ENCODE measurements at places on chromosomes 7 and 10.

GRCh38 chr10:12184165-12184564, 11.5 kb downstream of the NUDT5 start:
- no peak for DNase-seq

DNA sequence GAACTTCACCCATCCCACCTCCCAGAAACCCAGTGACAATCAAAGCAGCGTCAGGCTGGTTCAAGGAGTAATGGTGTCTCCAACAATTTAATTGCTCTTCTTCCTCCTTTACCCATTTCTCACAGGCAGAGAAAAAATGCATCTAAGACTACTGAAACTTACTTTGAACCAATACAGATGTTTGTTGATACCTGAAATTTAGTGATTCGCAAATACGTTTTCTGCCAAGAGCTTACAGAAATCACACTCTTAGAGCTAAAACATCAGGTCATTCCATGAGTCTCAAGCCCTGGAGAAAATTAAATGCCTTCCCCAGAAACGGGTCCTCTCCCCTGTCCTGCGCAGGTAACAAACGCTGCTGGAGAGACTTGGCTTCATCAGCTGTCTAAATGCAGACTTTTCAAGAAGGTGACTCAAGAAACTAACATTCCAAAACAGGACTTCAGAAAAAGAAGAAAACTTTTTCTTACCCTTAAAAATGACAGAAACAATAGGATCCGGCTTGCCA, 443 bp downstream of the MYOF start:
- no peak for DNase-seq

- no peak for DNase-seq
These were observed 924 bp downstream of the BMPR1A start for GRCh38 chr10:86757113-86757972.

DNA sequence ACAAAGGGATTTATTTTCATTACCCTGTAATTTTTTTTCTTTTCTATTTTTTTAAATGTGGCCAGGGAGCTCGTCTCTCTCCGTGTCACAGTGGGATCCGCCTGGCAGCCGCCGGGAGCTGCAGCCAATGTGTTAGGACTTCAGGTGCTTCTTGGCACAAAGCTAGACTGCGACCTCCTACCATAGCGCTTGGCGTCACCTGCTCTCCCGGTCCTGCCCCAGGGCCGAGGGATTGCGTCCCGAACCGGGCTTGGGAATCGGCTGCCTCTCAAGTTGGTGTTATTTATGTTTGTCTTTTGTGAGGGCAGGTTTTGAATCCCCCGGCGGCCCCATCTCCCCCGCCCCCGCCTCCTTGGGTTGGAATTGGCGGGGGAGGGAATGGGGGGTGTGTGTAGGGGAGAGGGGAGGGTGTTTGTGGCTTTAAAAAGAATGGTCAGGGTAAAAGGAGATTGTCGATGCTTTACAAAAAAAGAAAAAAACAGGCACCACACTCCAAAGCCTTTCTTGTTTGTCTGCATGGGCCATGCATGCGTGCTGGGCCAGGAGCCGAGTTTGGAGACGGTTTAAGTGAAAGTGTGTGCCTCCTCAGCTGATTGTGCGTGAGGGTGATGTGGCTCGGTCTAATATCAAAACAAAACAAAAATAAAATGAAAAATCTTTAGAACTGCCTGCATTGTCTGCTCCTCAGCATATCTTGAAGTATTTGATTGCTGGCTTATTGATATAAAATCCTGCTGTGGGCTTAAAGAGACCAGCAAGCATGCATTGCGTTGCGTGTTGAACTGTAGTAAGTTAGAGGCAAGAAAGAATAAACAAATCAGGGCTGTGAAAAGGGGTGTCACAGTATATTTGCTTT, 1.2 kb downstream of the PPP1R9A start:
- DNase-seq = peak; percentile 82

- peak; percentile 33 for DNase-seq
These were observed 47.0 kb upstream of the ELMO1 start for GRCh38 chr7:37495574-37496184.

GRCh38 chr7:125279961-125280360, 350.3 kb upstream of the POT1 start:
- DNase-seq = no peak

DNA sequence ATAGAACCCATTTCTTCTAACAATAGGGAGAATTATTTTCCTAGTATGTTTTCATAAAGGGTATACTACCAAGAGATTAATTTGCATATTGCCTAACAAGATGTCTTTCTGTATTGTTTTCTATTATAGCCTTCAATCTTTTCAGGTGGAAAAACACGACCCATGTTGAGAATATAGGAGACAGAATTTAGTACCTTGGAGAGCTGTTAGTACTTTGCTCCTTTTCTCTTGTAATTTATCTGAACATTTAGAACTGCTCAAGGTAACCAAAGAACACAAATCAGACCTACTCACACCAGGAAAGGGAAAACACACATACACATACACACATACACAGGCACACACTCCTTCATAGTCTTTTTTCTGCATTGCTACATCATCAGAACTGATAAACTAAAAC, 7.8 kb upstream of the TRDMT1 start:
- no peak for DNase-seq

GRCh38 chr10:95444792-95445191, 116.4 kb downstream of the SORBS1 start:
- no peak for DNase-seq

DNA sequence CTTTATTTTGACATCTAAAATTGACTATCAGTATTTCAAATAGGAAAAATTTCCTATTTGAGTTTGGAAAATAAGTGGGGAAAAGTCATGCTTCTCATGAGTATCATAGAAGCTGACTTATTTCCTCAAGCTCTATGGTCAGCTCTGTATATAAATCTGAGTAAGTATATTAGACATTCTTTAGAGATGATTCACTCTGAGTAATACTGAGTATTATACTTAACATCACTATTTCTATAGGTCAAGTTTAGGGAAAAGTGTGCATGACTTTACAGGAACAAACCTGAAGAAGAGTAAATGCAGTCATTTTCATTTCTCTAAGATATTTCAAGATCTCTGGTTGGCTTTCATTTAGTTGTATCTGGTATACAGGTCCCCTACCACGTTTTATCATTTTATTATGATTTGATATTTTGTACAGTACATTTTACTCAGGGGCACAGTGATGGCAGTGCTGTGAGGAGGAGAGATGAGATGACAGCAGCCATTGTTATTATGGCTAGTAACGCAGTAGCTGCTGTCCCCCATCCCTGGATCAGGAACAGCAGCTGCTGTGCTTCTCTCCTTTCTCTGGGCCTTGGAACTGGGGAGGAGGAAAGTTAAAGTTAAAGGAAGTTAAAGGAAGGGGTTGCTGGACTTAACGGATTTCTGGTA, 15.2 kb downstream of the SND1 start:
- DNase-seq = no peak

GRCh38 chr7:11524476-11525397, 307.3 kb downstream of the THSD7A start:
- DNase-seq = peak; percentile 68

- DNase-seq = no peak
These were observed 18.4 kb downstream of the SORBS1 start for GRCh38 chr10:95542761-95543160.

DNA sequence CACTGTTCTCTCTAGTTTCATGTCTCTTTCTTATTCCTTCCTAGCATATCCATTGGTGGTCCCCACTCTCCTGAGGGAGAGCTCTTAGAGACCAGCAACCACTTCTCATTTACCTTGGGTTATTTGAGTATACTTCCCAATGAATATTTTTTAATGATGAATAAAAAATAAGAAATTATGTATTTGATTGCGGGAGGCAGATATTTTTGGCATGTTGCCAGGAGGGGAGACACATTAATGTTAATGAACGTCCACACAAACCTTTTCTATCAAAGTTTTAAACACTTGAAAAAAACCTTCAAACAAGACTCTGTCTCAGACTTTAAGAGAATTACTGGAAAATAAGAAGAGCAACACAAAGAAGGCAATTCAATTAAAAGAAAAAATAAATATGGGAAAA, 260.6 kb upstream of the MAGI2 start:
- no peak for DNase-seq

DNA sequence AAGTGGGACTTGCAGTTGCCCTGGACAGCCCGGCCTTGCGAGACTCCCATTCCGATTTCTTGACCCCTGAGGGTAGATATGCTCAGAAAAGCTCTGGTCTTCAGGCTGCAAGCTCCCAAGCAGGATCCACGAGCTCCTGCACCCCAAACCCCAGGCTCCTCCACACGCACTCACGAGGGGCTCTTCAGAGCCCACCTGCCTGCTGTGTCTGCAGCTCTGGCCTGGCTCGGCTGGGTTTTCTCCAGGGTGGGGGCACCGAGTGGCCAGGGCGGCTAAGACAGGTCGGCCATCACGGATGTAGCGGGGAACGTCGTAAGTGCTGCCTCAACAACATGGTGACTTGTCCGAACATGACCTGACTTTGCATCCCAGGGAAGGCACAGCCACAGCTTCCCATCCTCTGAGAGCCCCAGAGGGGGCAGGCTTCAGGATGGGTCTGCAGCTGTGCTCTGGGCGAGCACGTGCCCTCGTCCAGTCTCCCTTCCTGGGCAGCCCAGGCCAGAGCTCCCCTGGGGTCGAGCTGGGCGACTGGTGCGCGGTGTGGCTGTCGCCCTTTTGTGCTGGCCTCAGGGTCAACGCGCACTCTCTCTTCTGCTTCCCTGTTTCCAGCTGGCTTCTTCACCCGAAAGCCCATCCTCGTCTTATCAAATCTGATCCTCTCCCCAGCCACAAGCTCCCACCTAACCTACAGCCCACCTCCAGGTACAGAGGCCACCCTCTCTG, 415.3 kb downstream of the DNAJB6 start:
- no peak for DNase-seq

GRCh38 chr10:100006243-100006886, 3.4 kb downstream of the DNMBP start:
- no peak for DNase-seq

GRCh38 chr7:67512481-67512880, 515.8 kb downstream of the TYW1 start:
- DNase-seq = no peak

- no peak for DNase-seq
These were observed 33.9 kb upstream of the GPR37 start for GRCh38 chr7:124799448-124799847.

DNA sequence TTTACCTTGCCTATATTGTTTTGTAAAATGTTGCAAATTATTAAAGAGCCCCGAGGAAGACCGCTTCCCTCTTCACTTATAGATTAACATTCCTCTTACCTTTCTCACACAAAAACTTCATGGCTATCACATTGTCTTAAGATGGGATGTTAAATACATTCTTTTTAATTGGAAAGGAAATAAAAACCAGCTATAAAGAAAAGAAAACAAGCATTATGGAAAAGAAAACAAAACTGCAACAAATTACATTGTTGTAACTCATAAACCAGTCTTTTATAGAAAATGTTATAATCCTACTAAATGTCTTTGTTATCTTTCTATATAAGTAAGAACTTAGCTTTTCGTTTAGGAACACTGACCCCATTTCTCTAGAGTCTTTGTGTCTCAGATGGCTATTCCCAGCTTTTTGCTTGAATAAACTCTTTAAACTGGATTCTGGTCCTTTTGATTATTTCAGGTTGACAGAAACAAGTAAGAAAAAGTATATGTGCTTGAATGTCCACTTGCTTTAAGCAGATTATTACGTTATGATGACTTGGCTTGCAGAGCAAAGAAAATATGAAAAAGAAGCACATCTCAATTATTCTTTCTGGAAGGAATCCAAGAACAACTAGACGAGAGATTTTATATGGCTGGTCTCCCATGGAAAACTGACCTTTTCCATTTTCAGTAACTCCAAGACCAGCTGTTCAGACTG, 128.2 kb downstream of the AKR1D1 start:
- no peak for DNase-seq

- DNase-seq = no peak
These were observed 11.4 kb downstream of the PWWP2B start for GRCh38 chr10:132408367-132408781.

DNA sequence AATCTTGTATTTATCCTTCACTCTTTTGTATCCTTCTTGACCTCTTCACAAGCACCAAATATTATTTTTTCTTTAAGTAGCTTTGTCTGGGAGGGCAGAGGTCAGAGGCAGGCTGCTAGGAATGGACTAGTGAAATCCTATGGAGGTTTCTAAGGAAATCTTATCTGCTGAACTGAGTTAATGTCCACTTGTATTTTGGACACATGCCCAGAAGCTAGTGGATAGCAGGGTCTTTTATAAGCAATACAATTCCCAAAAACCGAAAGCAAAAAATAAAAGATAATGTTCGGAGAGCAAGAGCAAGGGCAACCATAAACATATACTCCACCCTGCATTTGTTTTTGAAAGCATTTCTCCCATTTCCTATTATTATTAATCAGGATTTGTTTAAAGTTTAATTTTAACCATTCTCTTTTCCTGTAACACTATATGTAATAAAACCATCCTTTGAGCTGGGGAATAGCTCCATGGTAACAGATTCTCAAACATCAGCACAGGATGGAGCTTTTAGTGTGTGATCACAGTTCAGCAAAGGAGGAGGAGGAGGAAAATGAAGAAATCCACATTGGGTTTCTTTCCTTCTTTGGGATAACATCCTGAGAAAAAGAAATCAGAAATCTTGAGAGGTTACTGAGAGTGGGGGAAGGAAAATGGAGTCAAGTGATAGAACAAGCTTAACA, 328.2 kb upstream of the LRRN3 start:
- no peak for DNase-seq

DNA sequence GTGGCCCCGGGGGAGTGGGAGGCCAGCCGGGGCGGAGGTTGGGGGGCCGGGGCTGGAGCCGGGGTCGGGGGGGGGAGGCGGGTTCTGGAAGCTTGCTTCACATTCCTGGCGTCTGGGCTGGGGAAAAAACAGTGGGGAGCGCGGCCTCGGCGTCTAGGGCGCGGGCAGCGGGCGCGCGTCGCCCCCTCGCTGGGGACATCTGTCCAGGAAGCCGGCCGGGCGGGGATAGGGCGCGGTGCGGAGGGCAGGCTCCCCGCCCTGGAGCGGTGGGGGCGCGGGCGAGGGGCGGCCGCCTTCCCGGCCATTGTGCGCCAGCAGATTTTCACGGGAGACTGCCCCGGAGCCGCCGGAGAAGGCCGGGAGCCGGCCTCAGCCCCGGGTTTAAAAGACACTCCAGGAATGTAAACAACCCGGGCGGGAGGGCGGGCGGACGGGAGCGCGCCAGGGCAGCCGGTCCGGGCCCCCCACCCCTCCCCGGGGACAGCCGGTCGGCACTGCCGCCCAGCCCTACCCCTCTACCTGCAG, 1.4 kb downstream of the ZMIZ1 start:
- no peak for DNase-seq

- no peak for DNase-seq
These were observed 31.9 kb upstream of the TBX20 start for GRCh38 chr7:35285799-35286198.

- DNase-seq = no peak
These were observed 6.0 kb downstream of the CPXM2 start for GRCh38 chr10:123885406-123886170.

DNA sequence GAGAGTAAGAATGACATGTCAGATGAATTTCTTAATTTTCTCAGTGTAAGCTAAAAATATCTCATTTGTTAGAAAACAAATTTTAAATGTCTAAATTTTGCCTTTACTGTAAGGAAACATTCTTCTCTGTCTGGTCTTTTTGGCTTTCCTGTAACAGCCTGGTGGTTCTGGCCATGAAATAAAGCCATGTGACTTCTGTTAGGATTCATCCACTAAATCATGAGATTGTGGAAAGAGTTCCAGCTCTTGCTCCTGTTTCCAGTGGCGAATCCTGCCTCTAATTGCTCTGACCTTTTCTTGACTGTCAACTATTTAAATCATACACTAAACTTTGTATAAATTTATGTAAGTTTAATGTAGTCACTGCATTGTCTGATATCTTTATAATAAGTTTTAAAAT, 398.5 kb upstream of the AKR1E2 start:
- DNase-seq = no peak

Data from NCI-H526 treated with DMSO at 0.1 percent for 48 hours (cell line).